ENCODE measurements at places on chromosomes 7 and 10.

DNA sequence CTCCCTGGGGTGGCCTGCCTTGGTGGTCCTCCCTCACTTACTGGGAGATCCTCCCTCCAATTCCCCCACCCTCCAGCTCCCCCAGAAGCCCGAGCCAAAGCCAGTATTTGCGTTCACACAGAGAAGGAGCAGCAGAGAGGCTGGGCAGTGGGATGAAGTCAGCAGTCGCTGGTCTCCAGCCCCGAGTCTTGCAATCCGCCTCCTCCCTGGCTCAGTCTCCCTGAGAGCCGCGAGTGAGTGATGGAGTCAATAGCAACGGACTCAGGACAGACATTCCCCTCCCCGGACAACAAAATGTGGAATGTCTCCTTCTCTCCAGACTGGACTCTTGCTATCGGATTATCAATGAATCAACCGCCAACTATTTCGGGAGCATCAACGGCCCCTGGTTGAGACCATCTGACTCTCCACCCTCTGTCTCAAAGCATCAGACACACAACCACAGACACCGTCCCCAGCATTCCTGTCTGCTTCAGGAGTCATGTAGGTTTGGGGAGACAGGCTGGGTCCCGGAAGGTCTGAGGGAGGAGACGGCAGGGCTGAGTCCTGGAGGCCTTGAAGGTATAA, 178.4 kb downstream of the SH3PXD2A start:
- peak; percentile 81 for DNase-seq

DNA sequence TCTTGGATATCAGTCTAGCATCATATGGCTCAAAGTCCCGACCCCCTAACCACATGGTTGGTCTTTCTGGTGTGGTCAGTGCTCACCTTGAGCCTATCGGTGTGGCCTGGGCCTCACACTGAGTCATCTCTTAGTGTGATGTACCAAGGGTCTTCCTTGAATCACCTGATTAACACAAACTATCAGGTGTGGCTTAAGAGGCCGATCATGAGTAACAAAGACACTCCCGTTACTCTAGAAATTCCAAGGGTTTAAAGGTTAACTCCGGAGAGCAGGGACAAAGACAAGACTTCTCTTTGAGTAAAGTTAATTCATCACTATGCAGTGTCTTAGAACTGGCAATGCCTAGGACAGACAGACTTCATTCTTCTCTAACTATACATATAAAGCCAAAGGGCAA, 52.3 kb upstream of the ARMC3 start:
- DNase-seq: no peak

GRCh38 chr10:31352436-31353226, 33.6 kb downstream of the ZEB1 start:
- DNase-seq: no peak

DNA sequence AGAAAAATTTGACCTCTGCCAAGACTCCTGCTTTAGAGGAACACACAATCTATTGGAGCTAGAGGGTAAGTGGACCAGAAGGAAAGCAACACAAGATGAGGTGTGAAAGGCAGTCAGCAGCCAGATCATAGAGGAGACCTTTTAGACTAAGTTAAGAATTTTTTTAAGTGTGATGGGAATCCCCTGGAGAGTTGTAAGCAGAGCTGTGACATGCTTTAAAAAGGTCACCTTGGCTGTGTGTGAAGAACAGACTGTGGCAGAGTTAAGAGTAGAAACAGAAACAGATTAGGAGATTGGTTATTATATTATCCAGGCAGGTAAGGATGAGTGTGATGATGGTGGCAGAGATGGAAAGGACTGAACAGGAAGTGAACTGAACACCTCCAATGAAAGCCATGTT, 23.5 kb downstream of the CPEB3 start:
- no peak for DNase-seq

DNA sequence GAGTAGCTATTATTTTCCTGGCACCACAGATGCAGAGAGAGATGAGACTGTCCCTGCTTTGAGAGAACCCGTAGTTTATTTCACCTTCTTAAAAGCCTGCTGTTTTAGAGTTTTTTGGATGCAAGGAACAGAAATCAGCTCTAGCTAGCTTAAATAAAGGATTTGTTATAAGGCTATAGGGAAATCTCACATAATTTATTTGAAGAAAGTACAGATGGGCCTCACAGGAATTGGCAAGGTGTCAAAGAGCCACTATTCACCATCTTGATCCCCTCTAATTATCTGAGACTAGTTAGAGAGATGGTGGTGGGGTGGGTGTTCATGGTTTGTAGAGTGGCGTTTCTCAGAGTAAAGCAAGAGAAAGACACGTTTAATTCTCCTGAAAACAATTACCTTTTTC, 7.3 kb downstream of the KMT2E start:
- no peak for DNase-seq

DNA sequence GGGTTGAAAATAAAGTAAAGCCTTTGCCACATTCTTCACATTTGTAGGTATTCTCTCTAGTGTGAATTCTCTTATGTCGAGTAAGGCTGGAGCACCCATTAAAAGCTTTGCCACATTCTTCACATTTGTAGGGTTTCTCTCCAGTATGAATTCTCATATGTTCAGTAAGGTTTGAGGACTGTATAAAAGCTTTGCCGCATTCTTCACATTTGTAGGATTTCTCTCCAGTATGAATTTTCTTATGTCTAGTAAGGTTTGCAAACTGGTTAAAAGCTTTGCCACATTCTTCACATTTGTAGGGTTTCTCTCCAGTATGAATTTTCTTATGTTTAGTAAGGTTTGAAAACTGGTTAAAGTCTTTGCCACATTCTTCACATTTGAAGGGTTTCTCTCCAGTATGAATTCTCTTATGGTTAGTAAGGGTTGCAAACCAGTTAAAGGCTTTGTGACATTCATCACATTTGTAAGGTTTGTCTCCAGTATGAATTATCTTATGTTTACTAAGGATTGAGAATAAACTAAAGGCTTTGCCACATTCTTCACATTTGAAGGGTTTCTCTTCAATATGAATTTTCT, 41.4 kb downstream of the ZNF680 start:
- no peak for DNase-seq

- peak; percentile 84 for DNase-seq
These were observed 34.5 kb downstream of the FAM25A start for GRCh38 chr10:87054373-87055295.

DNA sequence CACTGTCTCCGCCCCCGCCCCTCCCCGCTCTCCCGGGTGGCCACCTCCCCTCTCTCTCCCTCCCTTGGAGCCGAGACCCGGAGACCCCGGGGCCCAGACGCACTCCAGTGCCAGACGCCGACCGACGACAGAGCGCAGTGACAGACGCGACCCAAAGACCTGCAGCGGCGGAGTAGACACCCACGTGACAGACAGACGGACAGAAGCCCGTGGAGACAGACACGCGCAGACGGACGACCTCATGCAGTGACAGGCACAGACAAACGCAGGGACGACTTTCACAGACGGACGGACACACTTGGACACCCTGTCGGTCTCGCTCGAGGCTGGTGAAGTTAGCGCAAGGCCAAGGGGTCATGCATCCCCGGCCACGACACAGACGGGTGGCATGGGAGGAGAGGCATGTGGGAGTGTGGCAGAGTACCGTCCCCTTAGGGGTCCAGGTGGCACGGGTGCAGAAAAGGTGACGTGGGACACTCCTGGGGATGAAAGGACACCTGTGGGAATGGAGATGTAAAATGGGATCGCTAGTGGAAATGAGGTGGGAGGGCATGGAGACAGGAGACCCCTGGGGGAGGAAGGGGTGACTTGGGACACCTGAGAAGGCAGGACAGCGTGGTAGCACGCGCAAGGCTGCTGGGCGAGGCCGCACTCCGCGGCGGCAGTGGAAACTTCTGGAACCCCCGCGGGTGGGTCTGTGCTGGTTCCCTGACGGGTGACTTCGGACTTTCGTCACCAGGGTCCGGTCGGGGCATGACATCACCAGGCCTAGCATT, 456 bp upstream of the ACHE start:
- DNase-seq: no peak

GRCh38 chr7:47741984-47742383, 160.1 kb upstream of the TNS3 start:
- DNase-seq: no peak

DNA sequence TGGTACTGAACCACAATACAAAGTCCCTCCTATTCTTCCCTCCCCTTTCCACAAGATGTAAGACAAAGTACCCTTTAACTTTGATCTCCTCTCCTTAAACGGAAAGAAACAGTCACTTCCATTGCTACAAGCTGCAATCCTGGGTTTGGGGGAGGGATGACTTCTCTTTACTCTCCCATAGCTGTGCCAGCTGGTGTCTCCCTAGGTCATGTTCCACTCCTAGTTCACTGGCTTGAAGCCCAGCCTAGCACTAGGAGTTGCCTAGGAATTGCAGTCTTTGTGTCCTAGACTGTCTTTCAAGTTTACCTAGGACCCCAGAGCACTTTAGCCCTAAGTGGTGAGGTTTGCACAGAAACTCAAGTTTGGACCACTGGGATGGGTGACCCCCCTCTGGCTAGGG, 311.1 kb downstream of the HPSE2 start:
- DNase-seq: no peak

GRCh38 chr10:124639206-124639605, 105.0 kb downstream of the FAM53B start:
- DNase-seq: no peak

- DNase-seq: no peak
These were observed 263.6 kb upstream of the AUTS2 start for GRCh38 chr7:69334701-69335100.

GRCh38 chr7:144036302-144036885, 12.4 kb upstream of the OR2A5 start:
- no peak for DNase-seq

DNA sequence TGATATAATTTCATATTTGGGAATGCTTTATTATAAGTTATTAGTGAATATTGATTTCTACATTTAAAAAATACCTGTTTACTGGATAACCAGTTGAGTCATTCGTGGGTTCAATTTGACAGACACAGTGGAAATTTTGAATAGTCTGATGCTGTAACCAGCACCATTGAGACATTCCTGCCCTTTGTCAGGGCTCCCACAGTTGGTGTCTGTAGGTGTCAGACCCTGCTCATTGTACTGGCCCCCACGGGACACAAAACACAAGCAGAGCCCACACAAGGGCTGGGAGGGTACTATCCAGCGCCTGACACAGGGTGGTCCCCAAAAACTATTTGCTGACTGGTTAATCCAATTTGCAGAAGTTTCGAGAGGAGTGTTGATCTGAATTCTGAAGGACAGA, 35.9 kb downstream of the EEPD1 start:
- DNase-seq: no peak

- DNase-seq: peak; percentile 25
These were observed 20.9 kb downstream of the MORN4 start for GRCh38 chr10:97612386-97612785.

DNA sequence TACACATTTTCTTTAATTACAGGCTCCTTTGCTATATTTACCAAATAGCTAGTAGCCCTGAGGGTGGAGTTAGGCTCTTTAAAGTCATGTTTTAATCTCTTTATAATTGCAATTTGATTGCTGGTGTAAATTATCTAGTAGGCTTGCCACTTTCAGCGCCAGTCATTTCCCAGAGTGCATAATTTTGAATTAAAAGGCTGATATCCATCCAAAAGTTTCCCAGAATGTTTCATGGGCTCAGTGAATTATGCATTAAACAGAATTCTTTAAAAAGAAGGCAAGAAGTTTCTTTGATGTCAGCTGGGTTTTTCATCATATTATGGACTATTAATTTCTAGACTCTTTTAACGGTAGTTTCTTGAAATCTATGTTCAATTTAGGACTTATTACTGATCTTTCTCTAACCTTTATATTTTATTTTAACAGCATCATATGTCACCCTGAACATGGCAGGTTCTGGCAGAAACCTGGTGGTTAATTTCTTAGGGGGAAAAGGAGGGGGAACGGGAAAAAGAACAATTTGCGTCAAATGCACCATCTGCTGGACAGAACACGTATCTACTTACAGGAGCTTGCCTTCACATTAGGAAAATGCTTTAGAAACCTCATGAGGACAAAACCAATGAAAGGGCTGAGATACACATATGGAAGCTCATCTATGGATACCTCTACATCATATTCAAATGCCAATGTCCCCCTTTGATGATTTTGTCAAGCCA, 171.1 kb downstream of the GRM3 start:
- DNase-seq: no peak

GRCh38 chr7:25580141-25580540, 351.9 kb upstream of the NPVF start:
- DNase-seq: no peak

- no peak for DNase-seq
These were observed 206.7 kb downstream of the HDAC9 start for GRCh38 chr7:18702071-18702829.

DNA sequence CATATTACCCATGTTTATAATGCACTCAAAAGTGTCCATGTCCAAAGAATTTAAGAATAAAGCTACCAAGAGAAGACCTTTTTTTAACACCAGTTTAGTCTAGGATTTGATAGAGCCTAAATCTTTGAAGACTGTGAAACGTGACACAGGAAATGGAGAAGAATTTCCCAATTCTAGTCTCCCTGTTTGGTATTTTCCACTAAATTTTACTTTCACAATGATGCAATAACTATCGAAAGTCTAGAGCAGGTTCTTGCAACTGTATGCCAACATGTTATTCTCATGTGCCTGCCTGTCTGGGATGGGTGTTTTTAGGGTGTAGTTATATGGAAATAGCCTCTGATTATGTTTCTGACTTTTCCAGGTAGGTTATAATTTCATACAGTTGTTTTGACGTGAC, 6.9 kb upstream of the MXI1 start:
- no peak for DNase-seq

DNA sequence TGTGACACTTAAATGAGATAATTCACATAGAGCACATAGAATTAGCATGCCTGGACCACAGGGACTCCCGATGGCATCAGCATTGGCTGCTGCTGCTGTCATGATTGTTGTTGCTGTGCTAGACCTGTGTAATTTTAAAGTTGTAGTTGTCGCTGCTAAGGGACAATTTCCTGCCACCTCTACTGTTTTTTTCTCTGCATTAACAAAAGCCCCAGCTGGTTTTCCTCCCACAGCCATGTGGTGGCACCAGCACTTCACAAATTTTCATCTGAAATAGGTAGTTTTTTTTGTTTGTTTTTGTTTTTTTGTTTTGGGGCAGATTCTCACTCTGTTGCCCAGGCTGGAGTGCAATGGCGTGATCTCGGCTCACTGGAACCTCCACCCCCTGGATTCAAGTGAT, 25.4 kb upstream of the PRXL2A start:
- DNase-seq: no peak

GRCh38 chr10:76405922-76406321, 974.5 kb downstream of the LRMDA start:
- no peak for DNase-seq

GRCh38 chr7:90520484-90520883, 51.0 kb downstream of the PTTG1IP2 start:
- DNase-seq: no peak

DNA sequence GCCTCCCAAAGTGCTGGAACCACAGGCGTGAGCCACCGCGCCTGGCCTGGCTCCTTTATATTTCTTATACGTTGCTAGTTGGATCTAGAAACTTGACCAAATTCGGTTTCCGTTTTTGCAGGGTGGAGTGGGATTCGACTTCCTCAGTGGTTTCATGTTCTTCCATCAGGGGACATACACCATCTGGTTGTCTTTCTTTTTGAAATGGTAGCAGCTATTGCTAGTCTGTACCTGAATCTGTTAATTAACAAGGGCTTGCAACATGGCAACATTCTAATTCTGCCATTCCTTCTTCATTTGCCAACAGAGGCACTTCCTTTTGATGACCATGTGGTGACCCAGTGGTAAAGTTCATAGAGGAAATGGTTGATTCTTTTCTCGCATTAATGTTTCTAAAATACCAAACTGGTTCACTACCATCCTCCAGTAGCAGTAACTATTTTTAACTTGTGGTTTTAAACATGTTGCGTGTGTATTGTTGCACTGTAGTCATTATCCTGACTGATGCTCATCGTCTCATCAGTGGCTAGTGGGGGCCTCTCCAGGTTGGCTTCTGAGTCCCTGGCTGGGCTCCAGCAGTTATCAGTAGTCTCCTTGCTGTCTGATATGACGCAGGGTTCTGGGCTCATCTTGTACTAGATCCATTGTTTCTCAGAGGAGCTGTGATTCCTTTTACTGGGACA, 159.2 kb downstream of the RGS10 start:
- no peak for DNase-seq
